ENCODE measurements at places on chromosomes 16 and 17.
A peak's percentile ranks its signal among the peaks of the same experiment; 100 is the strongest.

- DNase-seq: peak; percentile 40
These were observed 630 bp downstream of the RNFT1 start for GRCh38 chr17:59963738-59964481.

DNA sequence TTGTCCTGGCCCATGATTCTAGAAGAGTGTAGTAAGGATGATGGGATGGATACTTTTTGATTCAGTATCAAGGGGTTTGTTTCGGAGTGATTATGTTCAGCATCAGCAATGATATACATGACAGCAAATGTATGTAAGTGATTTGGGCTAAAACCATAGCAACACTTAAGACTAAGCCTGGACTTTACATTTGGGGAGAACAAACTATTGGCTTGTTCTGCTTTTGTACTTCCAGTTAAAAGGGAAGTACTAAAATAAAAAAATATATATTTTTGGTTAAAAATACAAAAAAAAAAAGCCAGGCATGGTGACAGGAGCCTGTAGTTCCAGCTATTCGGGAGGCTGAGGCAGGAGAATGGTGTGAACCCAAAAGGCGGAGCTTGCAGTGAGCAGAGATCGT, 20.5 kb upstream of the DHX8 start:
- no peak for DNase-seq

DNA sequence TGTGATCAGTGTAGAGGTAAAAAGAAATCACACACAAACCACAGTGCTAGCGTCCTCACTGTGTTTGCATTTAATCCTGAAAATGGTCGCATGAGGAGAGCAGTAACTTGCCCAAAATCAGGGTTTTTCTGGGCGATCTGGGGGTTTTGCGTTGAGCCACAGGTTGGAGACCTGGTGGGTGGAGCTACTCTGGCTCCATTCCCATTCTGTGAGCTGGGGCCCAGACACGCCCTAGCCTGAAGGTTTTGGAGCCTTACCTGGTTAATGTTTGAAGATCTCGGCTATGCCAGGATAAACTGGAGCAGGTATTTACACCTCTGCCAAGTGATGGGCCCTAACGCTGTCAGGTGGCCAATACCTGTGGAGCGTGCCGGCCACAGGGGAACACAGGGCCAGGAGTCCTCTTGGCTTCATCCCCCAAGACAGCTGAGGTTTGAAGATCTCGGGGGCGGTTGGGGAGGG, 48.4 kb downstream of the MPRIP start:
- no peak for DNase-seq

- peak; percentile 53 for DNase-seq
These were observed 497 bp downstream of the SMIM5 start for GRCh38 chr17:75633486-75634375.

GRCh38 chr17:44308320-44308818, at the start of gene RUNDC3A:
TSS of gene RUNDC3A (plus strand) at chr17:44308601. CDS start at chr17:44308833, 232 bp downstream.
- peak; percentile 80 for DNase-seq

GRCh38 chr16:35731341-35732040, 2272.1 kb downstream of the TP53TG3F start:
- DNase-seq: no peak

DNA sequence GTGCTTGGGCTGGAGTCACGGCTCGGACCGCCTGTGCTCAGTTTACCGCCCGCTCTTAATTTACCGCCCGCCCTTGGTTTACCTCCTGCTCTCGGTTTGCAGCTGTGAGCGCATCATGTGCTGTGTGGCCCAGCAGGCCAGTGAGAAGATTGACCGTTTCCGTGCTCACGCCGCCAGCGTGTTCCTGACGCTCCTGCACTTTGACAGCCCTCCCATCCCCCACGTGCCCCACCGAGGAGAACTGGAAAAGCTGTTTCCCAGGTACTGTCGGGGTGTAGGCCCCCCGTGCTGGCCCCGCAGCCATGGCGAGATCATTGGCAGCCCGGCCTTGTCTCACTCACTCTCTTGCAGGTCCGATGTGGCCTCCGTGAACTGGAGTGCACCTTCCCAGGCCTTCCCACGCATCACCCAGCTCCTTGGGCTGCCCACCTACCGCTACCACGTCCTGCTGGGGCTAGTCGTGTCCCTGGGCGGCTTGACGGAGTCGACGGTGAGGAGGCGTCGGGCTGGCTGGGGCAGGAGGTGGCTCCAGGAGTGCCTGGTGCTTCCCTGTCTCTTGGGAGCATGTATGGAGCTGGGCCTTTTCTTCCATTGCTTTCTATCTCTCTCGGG, 89.3 kb upstream of the ZNF750 start:
- DNase-seq: no peak

GRCh38 chr16:80337786-80338185, 203.0 kb upstream of the DYNLRB2 start:
- no peak for DNase-seq

- no peak for DNase-seq
These were observed 214.9 kb downstream of the STX8 start for GRCh38 chr17:9360677-9361081.

DNA sequence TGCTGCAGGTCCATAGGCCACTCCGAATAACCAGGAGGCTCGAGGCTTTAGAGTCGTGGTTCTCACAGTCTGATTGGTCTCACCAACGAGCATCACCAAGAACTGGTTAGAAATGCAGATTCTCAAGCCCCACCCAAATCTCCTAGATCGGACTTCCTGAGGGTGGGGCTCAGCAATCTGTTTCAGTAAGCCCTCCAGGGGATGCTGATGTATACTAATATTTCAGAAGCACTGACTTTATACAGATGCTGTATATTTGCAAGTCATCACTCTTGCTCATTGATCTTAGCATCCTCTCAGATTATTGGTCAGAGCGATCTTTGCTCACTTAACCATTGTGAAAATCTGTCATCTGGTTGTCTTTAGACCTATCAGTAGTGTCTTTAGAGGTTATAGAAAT, 4.4 kb upstream of the VAC14 start:
- no peak for DNase-seq

DNA sequence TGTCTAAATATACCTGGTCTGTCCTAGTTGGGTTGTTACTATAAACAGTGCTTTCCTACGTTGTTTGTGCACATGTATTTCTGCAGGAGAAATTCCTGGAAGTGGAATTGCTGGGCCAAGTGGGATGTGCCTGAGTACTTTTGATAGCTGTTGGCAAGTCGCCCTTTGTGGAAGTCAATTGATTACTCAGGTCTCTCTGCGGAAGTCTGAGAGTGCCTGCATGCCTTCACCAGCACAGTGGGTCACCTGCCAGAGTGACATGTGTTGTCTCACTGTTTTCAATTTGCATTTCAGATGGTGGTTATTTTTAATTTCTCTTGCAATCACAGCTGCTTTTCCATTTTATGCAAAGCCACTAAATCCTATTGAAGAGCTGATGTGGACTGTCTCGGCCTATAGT, 2.3 kb upstream of the MVD start:
- DNase-seq: no peak

DNA sequence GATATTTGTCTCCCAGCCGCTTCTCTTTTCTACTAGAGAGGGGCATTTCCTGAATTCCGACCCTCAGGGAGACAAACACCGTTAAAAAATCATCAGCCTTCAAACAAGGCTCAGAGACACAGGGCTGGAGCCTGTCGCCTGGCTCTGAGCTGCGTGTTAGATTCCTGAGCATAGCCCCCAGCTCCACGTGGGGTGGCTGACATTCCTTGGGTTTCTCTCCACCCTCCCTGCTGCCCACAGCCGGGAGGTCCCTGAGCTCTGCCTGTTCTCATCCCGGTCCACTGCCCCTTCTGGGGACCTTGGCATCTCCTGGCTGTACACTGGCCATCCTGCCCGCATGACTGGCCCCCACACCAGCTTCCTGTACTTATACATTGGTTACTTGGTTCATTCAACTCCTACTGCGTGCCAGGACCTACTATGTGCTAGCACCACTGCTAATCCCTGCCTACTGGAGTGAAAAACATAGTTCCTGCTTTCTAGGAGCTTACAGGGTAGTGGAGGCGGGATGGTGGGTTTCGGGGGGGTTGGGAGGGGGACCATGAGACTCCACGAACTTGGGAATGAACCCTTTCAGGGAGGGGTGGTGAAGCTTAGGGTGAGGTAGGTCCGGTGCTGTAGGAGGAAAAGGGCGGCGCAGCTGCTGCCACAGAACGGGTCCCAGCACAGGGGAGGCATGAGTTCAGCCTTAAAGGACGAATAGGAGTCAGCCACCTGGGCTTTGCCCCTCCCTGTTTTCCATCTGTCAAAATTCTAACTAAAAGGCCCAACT, 52.1 kb upstream of the TMEM132E start:
- no peak for DNase-seq

DNA sequence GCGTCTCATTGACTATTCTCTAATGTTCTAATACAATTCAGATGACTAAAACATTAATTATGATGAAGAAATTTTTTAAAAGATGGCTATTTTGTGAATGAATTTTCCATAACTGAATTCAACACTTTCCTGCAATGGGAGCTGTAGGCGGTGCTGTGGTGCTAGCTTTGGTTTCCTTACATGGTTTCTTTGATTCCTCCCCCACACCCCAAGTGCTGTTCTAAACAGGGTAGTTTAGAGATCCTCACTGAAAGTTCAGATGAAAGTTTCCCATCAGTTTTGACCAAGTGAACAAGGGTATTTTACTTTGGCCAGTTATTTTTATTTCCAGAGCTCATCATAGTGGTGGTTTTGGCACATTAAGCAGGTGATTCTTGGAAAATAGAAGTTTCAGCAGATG, 26.0 kb upstream of the MRC2 start:
- DNase-seq: no peak

DNA sequence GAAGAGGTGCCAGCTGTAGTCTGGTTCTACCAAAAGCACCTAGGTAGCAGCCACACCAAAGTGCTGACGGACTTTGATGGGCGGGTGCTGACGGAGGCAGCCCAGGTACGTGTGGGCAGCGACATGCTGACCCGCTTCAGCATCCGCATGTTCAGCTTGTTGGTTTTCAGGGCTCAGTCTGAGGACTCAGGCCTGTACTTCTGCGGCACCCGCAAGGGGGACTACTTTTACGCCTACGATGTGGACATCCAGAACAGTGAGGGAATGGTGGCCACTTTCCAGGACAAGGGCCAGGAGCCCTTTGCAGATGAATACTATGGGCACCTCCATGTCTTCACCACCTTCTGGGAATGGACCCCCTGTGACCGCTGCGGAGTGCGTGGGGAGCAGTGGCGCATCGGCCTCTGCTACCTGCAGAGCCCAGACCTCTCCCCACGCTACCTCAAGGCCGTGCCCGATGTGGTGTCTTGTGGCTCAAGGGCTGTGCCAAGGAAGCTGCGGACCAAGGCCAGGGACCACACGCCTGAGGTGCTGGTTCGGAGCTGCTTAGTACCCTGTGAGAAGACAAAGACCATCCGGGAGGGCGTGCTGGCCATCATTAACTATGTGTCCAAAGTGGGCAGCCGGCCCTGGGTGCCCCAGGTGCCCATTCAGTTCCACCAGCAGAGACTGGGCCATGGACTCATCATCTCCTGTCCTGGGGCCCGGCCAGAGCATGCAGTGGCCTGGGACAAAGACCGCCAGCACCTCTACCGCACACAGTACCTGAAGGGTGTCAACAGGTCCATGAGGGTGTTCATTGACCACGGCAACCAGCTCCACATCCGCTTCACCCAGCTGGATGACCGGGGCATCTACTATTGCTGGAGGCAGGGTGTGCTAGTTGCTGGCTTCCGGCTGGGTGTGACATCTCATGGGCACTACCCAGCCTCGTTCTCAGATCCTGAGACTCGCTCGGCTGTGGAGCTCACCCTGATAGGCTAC, 5.0 kb upstream of the EFTUD2 start:
- no peak for DNase-seq

DNA sequence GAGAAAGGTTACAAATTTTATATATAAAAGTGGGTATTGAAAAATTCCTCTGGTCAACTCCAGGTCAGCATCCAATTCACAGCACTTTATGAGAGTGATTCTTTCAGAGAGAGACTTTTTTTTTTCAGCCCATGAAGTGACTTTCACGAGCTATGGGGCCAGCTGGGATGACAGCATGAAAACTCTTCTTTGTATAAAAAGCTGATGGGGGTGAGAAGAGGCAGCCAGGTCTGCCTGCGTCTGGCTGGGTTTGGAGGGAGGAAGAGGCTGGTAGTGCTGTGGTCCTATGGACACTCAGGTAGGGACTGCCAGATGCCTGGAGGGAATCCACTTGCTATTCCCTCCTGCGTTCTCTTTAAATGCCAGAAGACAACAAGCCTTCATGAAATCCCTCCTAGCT, 250.6 kb downstream of the UTP18 start:
- no peak for DNase-seq

DNA sequence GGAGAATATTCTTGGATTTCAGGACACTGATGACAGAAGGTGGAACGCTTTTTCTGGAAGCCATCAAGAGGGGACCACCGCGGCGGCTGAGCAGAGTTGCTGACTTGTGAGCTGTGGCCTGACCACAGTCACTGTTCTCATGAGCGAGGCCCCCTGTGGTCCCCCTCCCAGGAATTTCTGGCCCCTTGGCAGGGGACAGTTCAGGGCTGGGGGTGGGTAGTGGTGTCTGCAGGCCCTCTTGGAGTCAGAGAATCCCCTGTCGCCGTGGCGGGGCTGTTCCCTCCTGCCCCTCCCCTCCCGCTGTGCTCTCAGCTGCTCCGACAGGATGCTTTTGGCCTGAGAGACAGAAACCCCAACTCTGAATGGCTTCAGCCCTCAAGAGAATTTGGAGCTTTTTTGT, 292.0 kb downstream of the SEC14L1 start:
- DNase-seq: no peak

DNA sequence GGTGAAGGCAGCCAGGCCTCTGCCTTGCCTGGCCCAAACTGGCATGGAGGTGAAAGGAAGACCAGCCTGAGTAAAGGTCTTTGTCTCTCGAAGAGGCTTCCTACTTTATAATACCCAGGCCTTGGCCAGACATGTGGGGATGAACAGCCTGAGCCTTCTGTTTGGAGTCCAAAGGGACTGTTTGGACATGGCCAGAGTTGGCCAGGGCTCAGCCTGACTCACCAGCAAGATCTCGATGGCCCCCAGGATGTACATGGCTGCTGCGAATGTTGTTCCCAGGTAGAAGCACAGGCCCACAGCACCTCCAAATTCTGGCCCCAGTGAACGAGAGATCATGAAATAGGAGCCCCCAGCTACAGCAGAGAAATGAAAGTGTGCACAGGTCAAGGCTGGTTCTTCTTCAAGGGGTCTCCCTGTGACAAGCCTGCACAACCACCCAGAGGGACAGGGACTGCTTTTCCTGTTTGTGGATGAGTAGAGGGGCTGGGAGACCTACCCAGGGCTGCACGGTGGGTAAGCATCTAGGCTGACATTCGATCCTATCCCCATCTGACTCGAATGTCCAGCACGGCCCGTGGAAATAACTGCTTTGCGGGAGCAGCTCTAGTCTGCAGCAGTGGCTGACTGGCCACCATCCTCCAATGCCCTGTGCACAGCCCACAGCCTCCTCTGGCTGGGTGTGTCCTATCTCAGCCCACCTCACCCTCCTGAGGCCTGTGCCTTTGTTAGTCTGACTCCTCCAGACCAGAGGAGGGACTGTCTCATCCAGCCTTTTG, 10.7 kb upstream of the LCAT start:
- DNase-seq: no peak

DNA sequence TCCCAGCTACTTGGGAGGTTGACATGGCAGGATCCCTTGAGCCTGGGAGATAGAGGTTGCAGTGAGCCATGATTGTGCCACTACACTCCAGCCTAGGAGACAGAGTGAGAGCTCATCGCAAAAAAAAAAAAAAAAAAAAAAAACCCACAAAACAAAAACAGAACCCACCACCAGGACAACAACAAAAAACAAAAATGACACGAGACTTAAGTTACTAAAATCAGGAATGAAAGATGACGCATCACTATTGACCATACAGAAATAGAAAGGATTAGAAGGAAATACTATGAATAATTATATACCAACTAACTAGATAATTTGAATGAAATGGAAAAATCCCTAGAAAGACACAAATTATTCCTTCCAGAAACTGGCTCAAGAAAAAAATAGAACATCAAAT, 432.4 kb upstream of the PMFBP1 start:
- DNase-seq: no peak

GRCh38 chr17:57016764-57017116, 38.8 kb downstream of the SCPEP1 start:
- no peak for DNase-seq
